ENCODE measurements at places on chromosomes 4 and X.

DNA sequence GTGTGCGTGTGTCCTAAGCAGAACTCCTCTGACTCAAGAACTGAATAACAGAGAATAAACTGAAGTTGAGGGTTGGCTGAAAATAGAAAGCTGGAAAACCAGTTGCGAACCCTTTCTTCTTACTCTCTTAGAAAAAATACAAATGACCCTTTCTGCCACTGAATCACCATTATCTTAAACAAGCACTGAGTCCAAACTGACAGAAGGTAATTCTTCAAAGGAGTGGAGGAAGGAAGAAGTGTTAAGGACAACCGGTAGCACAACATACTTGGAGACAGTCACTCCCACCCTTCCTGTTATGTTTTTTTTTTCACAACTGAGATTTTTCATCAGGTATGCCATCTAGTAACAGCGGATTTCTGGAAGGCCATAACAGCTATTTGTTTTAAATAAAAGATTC, 38.1 kb downstream of the HELQ start:
- no peak for DNase-seq

- DNase-seq: no peak
Measured at GRCh38 chrX:69539437-69539836, 35.3 kb downstream of the NALF2 start.

DNA sequence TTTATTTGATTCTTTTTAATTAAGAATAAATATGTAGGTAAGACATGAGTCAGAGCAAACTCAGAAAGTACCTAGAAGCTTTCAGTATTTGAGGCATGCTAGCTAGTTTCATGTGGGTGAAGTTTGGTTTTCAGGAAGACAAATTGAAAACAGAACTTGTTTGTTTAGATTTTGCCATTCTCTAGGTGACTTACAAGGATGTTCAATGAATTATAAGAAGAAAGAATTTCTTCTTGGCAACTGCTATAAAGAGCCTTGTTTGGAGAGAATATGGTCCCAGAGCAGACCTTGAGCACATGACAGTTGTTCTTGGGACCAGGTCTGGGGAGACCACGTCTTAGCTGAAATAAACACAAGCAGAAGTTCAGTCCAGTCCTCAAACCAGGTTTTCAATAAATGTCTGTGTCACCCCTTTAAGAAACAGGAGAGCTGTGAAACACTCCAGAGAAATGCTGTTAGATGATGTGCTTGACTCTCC, 38.0 kb upstream of the IL21 start:
- no peak for DNase-seq

DNA sequence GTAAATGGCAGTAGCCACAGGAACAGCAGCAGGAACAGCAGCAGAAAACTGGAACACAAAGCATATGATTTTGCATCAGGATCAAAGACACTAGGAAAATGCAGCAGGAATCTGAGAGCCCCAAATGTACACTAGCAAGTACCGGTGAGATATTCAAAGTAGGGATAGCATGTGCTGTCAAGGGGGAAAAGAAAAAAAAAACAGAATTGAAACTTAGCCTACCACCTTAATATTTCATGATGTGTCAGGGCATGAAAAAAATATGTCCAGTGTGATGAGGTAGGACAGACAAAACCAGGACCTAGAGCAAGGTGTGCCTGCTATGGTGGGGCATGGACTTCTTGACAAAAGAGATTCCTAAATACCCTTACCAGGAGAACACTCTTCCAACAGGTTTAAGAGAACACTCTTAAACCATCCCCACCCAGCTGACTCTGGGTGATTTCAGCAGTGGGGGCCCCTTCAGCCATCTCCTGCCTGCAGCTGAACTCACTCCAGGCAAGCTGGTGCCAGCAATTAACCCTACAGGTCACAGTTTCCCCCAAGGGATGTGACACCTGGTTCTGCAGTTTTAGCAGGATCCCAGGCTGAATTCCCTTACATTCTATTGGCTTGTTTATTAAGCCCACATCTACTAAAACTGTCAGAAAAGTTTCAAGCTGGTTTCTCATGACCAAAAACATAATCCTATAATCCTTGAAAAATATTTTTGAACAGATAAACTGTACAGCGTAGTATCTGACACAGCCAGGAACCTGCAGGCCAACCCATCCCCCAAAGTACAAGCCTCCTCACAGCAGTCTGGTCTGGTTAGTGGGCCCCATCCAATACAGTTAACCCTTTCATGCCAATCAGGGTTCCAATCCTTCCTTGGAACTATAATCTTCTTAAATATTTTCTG, 62.9 kb upstream of the FMR1 start:
- no peak for DNase-seq

DNA sequence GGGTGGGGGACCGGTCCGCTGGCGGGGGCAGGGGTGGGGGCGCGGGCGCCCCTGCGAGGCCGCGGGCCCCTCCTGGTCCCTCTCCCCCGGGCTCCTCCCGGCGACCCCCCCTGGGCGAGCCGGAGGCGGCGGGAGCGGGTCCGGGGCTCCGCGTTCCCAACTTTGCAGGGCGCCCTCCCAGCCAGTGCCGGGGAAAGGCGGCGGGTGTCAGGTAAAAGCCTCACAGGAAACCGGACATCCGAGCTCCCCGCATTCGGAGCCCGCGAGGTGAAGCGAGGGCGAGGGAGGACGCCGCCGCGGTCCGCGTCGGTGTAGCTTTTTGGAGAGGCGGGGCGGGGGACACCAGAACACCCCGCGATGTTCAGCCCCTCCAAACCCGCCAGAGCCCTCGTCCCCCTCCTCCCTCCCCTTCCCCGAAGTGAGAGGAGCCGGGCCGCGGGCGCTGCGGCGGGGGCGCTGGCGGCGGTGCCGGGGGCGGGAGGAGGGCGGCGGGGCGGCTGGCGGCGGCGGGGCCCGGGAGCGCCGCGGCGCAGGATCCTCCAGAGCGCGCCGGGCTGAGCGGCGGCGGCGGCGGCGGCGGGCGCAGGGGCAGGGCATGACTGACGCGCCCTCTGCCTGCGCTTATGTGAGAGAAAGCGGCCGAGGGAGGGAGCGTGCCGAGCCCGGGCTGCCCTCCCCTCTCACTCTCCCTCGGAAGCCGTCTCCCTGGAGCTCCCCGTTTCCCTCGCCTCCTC, at the start of gene VEGFC:
VEGFC (minus strand) TSS at position 597 of the 734 bp plus-strand sequence. CDS start 611 bp downstream, outside the sequence.
- no peak for DNase-seq

- DNase-seq: no peak
Measured at GRCh38 chr4:109728385-109728784, 1.5 kb downstream of the PLA2G12A start.

DNA sequence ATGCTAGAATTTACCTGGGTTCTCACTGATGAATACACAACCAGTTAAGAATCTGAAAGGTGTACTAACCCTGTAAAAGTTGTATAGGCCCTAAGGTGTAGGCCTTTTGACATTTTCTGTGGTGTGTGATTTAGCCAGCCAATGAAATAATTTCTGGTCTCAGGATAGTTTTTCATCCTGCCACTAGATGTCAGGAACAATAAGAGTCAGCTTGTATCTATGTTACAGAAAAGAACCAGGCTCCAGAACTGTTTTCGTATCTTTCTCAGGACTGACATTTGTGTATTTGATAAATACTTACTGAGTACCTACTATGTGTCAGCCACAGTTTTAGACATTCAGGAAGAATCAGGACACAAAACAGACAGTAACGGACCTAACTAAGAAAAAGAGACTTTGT, 673.6 kb upstream of the TENM3 start:
- no peak for DNase-seq

DNA sequence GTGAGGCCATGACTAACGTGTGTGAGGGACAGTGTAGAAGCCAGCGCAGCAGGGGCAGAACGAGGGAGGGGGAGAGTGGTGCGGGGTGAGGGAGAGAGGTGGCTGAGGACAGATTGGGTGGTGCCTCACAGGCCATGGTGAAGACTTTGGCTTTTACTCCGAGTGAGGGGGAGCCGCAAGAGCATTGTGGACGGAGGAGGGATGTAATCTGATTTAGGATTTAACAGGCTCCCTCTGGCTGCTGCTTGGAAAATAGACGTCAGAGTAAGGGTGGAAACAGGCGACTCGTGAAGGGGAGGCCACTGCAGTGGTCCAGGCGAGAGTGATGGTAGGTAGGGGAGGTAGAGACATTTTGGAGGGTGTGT, 13.0 kb downstream of the PPP1R3F start:
- no peak for DNase-seq

DNA sequence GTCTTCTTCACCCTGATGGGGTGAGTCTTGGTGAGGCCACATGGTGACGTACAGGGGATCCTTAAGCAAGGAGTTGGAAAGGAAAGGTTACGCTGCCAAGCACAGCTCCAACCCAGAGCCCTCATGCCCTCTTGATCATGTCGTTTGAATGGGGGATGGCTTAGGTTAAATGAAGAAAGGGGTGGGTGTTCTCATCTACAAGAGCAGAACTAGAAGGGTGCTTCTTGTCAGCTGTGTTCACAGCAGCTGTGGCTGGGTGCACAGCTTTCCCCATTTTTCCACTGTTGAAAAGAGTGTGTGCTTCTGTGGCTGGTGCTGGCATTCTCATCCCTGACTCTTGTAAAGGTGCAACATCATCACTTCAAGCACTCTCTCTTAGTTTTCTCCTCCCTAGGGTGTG, 15.5 kb upstream of the SCRG1 start:
- DNase-seq: no peak

DNA sequence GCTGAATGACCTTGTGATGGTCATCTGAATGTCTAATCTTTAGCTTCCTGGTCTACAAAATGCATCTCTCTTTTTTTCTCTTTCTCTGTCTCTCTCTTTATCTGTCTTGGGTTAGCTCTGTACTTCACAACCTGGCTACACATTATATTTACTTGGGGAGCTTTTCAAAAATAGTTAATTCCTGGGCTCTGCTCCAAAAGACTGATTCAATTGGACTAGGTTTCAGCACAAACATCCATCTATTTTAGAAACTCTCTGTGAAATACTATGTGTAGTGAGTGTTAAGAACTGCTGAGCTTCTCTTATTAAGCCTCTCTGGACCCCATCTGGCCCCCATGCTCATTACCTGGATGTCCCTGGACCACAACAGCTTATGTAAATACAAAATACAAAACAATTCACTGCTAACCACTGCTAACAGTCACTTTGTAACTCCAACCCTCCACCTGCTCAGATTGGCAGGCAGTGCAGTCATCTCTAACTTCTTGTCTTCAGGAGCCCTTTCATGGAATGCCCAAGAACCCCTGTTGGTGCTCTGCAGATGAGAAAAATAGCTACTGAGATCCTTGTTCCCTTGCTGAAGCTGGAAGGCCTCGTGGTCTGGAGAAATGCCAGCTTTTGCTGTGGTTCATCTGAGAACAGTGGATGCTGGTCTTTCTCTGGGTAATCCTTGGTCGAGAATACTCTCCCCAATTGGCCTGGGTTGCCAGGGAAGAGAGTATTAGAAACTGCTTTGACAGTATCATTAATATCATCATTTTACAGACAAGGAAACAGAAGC, 14.8 kb upstream of the BOD1L1 start:
- DNase-seq: no peak

- DNase-seq: no peak
Measured at GRCh38 chr4:83890816-83891215, 354.9 kb downstream of the GPAT3 start.

DNA sequence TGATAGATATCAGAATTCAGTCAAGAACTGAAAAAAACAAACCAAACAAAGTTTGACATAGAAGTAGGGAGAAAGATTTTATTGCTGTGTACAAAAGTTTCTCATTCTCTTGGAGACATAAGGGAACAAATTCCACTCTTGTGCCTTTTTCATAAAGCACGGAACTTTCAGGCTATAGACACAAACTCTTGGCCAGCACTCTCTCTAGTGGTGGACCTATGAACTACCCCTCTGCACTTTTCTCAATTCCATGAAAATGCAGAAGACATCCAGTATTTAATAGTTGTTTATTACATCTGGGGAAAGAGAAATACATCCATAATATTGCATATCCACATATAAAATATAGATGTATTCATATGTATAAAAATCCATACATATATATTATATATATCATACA, 291.6 kb upstream of the HS3ST1 start:
- no peak for DNase-seq

GRCh38 chrX:8237718-8238117, 66.7 kb upstream of the VCX2 start:
- no peak for DNase-seq

DNA sequence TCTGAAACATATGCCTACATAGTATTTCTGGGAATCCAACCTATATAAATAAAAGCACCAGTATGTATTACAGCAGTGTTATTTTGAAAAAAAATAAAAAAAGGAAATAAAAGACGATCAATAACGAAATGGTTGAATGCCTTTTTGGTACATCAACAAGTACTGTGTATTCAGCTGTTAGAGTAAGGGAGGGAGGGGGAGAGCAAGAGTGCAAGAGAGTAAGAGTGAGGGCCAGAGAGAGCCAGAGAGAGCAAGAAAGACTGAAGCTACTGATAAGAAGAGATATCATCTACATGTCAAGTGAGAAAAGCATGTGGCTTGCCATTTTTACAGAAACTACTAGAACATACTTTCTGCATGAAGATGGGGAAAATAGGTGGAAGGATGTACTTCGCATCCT, 1.8 kb downstream of the SPIN4 start:
- no peak for DNase-seq

- DNase-seq: no peak
Measured at GRCh38 chr4:7941111-7941964, 1.7 kb upstream of the AFAP1 start.

GRCh38 chrX:110381216-110381615, 22.6 kb downstream of the RTL9 start:
- no peak for DNase-seq

DNA sequence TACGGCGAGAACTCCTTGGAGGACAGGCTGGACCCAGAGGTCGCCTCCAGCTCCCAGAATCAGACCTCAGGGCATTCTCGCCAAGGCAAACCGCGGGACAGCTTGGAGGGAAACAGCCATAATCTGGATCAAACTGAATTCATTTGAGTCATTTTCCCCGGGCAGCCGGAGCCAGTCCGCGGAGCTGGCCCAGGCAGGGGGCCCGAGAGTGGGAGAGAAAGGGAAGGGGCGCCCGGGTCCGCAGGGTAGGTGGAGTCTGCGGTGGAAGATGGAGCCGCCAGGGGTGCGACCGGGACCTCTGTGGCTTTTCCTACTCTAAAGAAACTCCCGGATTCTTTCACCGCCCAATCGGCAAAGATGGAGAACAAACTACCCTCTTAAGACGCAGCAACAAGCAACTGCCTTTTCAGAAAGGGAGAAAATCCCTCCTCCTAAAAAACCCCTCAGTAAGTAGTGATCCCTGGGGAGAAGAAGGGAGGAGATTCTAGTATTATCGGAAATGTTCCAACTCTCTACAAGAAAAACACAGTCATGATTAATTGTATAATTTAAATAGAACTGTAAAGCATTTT, 5.2 kb downstream of the NKX3-2 start:
- DNase-seq: no peak

- DNase-seq: no peak
Measured at GRCh38 chr4:153521478-153521877, 55.3 kb downstream of the TMEM131L start.
